ENCODE measurements at places on chromosomes 4 and X. TPM values are rescaled to one million over a fixed set of nuclear protein-coding genes. Genes with fewer than 3 reads are reported as not detected.

GRCh38 chr4:70818173-70818855 is 21.4 kb downstream of the GRSF1 start:
- DNase-seq: no peak

- DNase-seq: no peak
These were observed 17.6 kb downstream of the BLOC1S4 start for GRCh38 chr4:6733358-6734164.

- DNase-seq: no peak
These were observed 213.5 kb downstream of the VEGFC start for GRCh38 chr4:176579226-176579625.

DNA sequence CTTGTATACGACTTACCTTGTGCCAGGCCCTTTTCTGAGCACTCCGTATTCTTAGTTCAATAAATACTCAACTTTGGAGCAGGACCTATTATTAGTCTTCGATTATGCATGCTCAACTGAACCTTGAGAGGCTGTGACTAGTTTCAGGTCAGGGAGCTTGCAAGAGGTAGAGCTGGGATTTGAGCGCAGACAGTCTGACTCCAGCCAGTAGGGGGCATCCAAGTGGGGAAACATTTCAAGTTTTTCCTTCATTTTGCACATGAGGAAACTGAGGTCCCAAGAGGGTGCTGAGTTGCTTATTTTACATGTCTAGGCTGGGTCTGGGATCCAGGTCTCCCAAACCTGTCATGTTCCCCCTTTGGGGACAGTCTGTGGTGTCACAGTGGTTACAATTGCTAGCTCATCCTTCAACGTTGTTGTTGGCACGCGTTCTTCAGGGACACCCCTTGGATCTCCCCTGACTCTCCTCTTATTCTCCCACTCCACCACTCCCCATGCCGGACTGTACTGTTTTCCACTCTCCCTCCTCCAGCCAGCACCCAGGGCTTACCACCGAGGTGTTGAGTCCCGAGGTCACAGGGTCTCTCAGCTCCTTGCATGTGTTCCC is 6.7 kb upstream of the PRICKLE3 start:
- DNase-seq: peak; percentile 27

DNA sequence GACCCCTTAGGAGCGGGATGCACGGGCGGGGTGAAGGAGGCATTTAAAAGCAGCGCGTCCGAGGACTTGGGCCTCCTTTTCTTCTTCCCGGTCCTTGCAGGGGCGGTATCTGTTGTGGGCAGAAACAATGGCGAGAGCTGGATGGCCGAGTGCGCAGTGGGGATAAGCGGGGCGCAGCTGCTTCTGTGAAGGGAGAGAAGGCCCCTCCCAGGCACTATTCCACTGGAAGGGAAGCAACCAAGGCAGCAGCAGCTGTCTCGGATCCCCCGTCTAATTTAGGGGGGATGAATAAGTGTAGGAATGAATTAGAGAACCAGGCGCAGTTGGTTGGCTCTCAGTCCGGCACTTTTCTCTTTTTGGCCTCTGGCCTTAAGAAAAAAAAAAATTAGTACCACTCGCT is 995 bp downstream of the SMARCA5 start:
- DNase-seq: peak; percentile 40

- DNase-seq: no peak
These were observed 46.7 kb upstream of the BTC start for GRCh38 chr4:74840936-74841509.

DNA sequence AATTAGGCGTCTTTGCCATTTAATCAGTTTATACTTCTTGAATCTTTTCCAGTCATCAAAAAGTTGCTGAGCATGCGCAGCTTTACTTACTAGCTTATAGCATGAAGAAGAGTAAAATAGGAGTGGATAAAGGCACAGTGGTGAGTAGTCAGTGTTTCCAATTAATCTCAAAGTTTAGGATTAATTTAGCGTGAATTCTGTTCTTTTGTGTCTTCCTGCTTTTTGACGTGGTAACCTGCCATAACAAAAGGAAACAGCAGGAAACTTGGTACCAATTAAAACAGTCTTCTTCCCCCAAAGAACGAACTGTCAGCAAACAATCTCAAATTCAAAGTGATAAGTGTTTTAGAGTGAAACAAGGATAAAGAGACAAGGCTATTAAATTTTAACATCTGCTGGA is 61.9 kb downstream of the TET2 start:
- DNase-seq: no peak

GRCh38 chrX:110006161-110006560 is 3.2 kb downstream of the TMEM164 start:
- peak; percentile 66 for DNase-seq

- DNase-seq: no peak
These were observed 234.3 kb downstream of the LAS1L start for GRCh38 chrX:65300104-65300809.

GRCh38 chr4:121794505-121795188 is 6.5 kb upstream of the EXOSC9 start:
- DNase-seq: no peak

The REPS2 gene
- total RNA-seq: 8.6 TPM

The HTN3 gene
- total RNA-seq: not detected

The FAM9C gene
- not detected for total RNA-seq

The PAGE2B gene
- total RNA-seq: not detected

The SMPX gene
- total RNA-seq: not detected

The PPEF2 gene
- total RNA-seq: not detected

The ZNF185 gene
- total RNA-seq: 23.2 TPM

Data from thyroid gland (tissue), 4 donors.